GM23248 (cell line): ENCODE measurements at places on chromosomes 1 and 21.

DNA sequence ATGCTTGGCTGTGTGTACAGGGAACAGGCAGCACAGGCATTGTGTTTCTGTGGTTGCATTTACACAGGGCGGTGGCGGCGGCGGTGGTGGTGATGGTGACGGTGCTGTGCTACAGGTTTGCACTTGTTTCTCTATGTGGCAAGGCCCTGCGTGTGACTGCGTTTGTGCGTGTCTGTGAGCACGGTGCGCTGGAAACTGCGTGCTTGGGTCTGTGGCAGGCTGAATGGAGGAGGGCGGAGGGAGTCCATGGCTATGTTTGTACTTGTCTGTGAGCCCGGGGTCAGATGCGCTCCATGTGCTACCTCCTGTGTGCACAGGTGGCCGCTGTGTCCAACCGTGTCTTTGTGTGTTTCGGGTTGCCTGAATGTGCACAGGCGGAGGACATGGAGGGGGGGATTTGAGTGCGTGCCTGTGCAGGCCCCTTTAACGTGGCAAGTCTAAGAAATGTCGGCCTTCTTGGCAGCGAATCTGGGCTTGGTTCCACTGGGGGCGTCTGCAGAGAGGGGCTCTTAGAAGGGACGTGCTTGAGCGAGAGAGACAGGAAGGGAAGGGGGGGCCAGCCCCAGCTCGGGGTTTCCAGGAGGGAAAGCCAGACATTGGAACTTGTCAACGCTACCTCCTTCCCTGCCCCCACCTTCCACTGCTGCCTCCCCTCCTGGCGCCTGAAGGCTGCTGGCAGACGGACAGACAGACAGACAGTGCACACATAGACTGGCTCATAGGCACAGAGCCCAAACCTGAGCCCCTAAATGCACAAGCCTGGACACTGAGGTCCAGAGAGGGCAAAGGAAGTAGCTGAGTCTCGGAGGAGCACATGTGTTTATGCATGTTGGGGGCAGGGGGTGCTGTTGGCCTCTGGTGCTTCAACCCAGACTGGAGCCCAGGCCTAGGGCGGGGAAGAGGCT, 32.7 kb upstream of the WASF2 start:
- DNase-seq: peak; percentile 67

DNA sequence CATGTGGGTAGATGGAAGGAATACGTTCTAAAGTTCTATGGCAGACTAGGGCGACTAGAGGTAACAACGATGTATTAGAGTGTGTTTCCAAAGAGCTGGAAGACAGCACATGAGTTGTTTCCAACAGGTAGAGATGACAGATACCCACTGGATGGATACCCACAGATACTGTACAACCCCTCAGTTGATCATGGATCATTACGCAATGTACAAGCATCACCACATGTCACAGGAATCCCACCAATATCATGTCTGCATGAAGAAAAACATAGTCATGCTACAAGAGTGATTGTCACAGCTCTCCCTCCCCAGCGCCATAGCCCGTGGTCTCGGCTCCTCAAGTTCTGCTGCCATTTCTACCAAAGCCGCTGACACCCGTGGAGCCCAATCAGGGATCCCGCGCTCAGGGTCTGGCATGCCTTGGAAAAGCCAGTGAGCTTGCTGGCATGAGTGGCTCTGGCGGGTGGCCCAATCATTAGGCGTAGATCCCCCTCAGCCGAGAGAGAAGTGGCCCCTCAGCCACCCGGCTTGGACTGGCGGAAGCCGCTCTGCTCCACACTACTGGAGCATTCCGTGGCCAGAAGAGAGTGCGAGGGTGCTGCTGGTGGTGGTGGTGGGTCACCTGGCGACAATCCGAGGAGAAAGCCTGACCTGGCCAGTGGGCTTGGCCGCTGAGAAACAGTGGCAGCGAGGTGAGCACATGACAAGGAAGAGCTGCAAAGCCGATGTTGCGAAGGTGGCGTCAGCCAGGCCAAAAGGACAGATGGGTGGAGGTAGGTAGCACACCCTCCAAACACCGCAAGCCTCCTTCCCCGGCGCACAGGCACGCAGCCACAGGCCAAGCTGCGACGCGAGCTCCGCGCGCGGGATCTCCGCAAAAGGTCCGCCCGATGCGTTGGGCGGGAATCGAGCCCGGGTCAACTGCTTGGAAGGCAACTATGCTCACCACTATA, 65.7 kb upstream of the FCGR2A start:
- peak; percentile 36 for DNase-seq

DNA sequence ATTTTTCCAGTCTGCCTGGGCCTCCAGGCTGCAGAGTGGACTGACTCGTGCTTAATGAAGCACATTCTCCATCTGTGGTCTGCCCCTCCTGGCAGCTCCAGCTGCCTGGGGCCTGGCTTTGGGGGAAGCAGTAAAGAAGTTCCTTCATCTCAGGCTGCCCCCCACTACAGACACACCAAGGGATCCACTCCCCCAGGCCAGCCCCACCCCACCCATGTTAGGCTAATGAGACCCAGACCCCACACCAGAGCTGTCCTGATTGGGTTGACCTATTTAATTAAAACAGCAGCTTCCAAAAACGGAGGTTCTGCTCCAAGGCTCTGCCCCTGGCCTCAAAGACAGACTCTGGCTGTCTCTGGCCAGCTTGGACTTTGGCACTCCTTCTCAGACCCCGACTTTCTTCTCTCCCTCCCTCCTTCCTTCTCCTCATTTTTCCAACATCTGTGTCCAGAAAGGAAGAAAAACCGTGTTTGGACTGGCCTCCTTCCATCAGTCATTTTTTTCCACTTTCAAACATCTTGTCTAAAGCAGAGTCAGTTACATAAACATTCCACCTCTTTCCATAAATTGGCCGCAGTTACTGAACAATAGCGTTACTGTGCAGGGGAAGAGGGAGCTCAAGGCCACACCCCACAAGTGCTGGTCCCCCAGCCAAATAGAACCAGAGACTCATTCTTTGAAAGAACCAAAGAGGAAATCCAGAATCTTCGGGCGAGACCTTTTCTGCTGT, 29.7 kb downstream of the SERTAD4 start:
- DNase-seq: peak; percentile 76

DNA sequence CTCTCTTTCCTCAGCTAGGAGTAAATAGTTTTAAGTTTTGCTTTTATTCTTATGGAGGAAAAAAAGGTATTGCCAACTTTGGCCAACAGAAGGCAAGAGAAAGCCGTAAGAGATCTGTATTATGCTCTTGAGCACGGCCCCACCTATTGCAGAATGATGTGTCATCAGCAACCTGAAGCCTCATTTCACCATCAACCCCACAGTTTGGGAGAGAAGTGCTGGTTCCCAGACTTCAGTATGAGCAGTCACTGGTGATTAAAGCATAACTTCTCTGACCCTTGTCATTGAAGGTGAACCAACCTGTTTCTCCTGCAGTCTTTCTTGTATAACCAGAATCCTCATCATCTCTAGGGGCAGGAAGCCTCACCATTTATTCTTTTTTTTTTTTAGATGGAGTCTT, 100.2 kb downstream of the SIPA1L2 start:
- DNase-seq: no peak

DNA sequence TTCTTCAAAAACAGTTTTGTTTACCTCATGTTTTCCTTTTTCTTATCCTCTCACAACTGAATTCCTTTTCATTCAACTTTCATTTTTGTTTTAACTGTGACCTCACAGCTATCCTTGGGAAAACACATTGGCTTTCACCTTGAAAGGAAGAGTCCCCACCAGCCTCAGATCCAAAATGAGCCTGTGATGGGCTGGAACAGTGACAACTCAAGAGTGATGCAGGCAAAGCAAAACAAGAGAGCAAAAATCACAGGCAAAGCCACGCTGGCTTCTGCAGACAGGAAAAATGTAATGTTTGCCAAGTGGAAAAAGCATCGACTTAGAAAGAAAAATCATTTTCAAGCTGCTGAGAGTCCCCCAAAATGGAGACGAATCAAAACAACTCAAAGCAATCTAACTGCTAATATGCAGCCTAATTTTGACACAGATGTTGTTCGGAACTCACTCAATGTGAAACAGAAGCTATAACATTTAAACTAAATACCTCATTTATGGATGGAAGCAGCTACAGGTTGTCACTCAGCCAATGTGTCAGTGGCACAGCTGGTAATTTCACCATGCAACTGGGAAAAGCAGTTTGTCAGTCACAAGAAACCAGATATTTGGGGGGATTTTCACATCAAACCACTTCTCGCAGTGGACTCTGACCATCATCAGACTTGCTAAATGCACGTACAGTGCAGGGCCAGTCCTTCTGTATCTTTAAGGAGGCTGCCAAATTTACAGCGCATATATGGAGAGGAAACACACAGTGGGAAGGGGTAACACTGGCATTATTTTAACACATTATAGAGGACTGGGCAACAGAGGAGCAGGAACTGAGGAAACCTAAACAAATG, 50.7 kb downstream of the ALG14 start:
- DNase-seq: peak; percentile 36

DNA sequence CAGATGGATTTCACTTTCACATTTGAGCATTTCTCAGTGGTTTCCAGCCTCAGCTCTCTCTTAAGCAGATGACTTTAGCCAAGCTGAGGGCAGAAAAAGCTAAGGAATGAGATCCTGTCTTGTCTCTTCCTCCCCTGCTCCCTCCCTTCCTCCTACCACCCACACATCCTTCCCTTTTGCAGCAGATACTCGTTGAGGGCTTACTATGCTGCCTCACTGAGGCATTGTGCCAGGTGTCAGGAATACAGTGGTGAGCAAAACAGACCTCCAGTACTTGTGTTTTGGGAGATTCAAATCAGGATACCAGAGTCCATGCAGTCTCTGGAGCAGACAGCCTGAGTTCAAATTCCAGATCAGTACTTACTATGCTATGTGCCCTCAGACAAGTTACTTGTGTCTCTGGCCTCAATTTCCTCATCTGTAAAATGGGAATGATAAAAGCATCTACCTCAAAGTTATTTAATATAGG, 43.2 kb downstream of the KIF26B start:
- DNase-seq: peak; percentile 88

DNA sequence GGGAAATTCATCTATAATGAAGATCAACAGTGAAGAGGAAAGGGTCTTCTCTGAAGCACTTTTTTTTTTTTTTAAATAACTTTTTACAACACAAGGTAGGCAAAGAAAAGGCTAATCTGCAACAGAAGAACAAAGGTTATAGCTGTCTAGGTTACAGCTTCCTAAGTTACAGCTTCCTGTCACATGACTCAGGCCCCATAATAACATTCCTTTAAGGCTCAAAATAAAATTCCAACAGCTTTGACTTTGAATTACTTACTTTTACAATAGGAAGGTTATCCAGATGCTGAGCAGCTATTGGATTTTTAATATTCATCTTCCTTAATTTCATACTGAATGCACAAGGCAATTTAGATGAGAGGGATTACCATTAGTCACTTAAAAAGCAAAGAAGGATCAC, 40.4 kb upstream of the TMEM61 start:
- DNase-seq: no peak

GRCh38 chr21:16978309-16978895, 534.4 kb upstream of the CXADR start:
- no peak for DNase-seq

- DNase-seq: peak; percentile 62
These were observed 553 bp downstream of the TTF2 start for GRCh38 chr1:117060441-117061317.

GRCh38 chr21:40227096-40227495, 359.9 kb downstream of the PCP4 start:
- no peak for DNase-seq

DNA sequence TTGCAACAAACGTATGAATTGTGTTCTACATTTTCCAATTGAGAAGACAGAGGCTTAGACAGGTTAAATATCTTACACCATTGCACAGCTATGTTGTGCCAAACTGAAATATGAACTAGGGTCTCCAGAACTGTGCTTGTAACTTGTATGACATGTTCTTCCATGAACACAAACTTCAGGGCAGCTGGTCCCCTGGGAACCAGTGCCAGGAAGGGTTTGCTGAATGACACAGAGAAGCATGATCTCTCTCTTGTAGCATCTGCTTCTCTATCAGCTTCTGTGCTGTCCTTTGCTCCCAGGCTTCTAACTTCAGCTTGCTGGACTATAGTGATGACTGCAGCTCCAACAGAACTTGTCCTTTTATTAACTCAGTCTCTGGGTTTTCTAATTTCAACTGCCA, 385.5 kb downstream of the SIPA1L2 start:
- DNase-seq: no peak

DNA sequence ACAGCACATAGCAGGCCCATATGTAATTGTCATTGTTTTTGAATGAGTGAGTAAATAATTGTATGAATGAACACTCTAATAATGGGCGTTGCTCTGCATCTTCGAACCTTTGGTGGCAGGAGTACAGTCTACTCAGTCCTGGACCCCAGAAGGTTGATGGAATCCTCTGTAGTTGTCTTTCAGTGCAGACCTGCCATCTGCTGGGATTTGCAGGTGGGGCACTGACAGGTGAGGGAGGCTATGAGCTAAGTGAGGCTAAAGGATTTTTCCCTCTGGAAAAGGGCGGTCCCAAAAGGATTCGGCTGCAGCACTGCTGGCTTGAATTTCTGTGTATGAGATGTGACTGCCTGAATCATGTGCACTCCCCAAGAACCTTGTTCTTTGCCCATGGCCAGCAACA, 53.4 kb downstream of the PLXNA2 start:
- no peak for DNase-seq

DNA sequence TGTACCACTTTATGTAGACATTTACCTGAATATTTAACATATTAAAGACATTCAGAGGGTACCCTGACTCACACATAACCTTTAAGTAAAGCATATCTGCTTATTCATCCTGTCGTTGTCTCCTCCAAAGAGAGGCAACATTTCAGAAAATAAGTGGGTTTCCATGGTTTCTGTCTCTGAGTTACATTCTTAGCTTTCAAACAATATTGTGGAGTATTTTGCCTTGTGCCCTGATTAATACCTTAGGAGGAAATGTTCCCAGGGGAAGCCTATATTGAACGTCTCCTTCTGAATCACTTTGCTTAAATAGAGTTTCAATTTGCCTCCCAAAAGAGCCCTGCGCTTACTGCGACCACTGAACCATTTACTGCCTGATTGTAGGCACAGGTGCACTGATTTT, 26.1 kb downstream of the PALMD start:
- DNase-seq: peak; percentile 28

DNA sequence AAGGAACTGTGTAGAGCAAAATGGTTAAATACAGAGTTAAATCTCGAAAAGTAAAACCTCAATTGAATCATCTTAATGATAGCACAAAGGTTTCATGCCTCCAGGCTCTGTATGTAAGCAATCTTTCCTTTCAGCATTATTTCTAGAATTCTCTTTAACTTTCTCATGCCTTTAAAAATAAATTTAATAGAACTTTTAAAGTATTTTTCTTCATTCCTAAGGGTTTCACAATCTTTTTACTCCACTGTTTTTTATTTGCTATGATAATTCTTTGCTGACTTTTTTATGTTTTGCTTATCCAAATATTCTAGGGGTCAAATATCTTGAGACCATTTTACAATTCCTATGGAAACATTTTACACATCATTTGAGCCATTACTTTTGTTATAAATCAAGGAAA, 288.0 kb downstream of the BACH1 start:
- DNase-seq: peak; percentile 4

- DNase-seq: no peak
These were observed 889 bp upstream of the TXLNA start for GRCh38 chr1:32178380-32179192.

- no peak for DNase-seq
These were observed 20.6 kb upstream of the BACE2 start for GRCh38 chr21:41147096-41147978.

DNA sequence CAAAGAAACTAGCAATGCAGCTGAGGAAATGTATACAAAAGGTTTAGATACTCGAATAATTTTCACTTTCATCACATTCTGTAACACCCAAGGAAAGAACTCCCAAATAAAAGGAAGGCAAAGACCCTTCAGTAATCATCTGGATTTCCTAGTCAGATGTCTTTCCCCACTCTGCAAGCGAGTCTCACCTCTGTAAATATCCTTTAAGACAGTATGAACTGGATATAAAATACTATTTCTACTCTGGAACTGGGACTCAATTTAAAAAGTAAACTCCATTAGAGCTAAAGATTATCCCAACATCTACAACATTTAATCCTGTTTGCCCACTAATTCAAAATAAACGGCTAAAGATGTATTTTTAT, 27.0 kb downstream of the C2CD2 start:
- no peak for DNase-seq
